Activated CD4-positive, alpha-beta memory T cell treated with anti-CD3 and anti-CD28 coated beads for 36 hours (primary cell): ENCODE measurements at places on chromosomes 3 and 15.

- no peak for DNase-seq
These were observed 257.6 kb upstream of the ZPLD1 start for GRCh38 chr3:102177075-102177755.

DNA sequence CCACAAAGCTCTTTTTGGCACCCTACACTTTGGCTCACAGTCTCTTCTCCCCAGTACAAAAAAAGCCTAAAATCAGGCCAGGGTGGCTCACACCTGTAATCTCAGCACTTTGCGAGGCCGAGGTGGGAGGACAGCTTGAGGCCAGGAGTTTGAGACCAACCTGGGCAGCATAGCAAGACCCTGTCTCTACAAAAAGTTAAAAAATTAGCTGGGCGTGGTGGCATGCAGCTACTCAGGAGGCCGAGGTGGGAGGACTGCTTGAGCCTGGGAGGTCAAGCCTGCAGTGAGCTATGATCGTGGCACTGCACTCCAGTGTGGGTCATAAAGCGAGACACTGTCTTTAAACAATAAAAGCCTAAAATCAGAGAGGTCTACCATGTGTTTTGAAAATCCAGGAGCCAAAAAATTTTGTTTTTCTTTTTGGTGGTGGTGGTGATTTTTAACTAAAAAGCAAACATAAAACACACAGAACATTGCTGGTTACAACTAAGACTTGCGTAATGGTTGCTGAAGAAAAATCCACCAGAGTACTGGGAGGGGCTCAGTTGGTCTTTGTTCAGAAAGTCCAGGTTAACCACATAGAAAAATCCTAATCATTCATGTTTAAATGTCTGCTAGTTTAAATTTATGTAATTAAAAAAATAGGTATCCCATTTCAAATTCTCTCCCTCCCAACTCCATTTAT lies 1.6 kb upstream of the MAN2C1 start:
- no peak for DNase-seq

DNA sequence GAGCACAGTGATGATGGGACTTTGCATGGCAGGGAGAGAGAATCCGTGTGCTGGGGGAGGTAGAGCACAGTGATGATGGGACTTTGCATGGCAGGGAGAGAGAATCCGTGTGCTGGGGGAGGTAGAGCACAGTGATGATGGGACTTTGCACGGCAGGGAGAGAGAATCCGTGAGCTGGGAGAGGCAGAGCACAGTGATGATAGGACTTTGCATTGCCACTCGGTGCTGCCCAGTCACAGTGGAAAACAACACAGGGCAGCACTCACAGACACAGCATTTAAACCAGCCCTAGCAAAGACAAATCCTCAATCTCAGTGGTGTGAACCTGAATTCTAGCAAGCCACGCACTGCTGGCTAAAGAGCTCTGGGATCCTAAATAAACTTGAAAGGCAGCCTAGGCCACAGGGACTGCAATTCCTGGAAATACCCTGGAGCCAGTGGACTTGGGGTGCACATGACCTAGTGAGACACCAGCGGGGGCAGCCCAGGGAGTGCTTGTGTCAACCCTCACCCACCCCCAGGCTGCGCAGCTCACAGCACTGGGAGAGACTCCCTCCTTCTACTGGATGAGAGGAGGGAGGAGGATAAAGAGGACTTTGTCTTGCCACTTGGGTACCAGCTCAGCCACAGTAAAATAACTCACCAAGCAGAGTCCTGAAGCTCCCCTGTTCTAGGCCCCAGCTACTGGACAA lies 23.4 kb upstream of the TNK2 start:
- DNase-seq: no peak

DNA sequence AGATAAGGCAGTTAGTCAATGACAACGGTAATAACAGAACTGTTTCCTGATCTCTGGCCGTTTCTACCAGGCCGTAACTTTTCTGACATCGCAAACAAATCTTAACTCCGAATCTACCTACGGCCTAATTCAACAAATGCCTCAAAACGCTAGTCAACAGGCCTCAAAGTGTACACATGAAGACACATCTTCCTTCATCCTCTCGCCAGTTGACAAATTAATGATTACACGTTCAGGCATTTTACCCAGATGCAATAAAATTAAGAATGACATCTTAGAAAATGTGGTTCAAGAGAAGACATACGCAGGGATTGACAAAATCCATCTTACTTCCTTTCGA lies 1.5 kb downstream of the SFMBT1 start:
- no peak for DNase-seq

GRCh38 chr3:49244581-49245205 lies 32.3 kb downstream of the C3orf62 start:
- no peak for DNase-seq

DNA sequence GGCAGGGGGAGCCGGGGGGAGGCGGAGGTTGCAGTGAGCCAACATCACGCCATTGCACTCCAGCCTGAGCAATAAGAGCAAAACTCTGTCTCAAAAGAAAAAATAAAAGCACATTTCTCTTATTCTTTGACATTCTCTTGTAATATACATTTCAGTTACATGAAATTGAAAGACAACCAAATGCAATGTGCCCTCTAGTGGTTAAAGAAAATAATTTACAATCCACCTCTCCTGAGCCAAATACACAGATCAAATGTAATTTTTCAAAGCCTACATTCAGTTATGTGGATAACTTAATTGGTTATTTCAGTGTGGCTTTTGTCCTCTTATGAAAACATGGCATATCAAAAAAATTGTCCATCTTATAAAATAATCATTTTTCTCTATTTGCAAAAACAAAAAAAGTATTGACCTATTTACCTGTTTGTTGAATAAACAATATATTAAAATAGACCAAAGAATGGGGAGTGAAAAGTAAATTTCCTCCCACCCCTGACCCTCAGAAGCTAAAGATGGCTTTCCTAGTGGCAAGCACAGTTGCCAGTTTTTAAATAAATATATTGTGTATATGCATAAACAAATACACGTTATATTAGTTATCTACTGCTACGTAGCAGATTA lies 14.2 kb upstream of the U2SURP start:
- DNase-seq: no peak

GRCh38 chr3:151227807-151228665 lies 25.0 kb upstream of the GPR171 start:
- DNase-seq: peak; percentile 87

DNA sequence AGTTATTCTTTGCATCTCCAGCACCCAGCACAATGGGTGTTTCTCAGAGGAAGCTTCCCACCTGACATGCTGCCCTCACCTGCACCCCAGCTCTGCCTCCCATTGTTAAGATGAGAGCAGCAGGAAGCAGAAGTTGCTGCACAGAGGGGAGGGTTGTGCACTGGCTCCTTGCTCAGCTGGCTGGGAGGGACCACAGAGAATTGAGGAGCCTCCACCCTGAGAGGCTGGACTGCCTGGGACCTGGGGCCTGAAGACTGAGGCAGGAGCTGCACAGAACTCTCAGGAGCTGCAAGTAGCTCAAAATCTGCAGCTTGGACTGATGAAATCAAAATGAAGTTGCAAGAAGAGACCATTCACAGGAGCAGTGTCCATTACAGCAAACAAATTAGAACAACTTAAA lies 222.3 kb upstream of the LINGO1 start:
- no peak for DNase-seq

GRCh38 chr3:169658311-169658931 lies 5.1 kb downstream of the MECOM start:
- no peak for DNase-seq

- no peak for DNase-seq
These were observed 116.1 kb downstream of the PCCB start for GRCh38 chr3:136366289-136366688.

DNA sequence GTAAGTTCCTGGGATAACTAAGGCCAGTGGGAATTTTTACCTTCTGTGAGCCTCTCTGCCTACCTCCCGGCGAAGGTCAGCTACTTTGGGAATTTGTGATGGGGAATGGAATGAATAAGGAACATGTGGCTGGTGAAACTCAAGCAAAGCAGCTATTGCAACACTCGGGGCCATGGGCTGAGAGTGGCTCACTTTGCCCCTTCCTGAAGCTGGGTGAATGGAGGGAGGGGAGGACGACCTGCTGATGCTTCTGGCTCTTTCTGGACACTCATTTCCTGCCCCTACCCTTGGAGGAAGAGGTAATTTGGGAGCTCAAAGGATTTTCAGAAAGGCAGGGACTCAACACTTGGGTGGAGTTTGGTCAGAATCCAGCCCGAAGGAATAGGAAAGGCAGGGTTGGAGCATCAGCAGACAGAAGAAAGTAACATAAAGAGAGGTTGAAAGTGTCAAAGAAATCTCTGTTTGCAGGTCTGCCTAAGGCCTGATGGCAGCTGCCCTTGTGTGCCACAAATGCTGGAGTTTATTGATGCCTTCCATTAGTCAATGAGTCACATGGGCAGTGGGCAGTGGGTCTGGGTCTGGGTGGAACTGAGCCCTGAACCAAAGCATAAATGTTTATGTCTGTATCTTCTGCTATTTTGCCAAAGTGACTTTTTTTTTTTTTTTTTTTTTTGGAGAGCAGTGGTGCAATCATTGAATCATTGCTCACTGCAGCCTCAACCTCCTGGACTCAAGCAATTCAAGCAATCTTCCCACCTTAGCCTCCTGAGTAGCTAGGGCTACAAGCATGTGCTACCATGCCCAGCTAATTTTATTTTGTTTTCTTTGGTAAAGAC lies 12.4 kb downstream of the LAMP3 start:
- DNase-seq: no peak
